ENCODE measurements at places on chromosomes 1 and 21.

DNA sequence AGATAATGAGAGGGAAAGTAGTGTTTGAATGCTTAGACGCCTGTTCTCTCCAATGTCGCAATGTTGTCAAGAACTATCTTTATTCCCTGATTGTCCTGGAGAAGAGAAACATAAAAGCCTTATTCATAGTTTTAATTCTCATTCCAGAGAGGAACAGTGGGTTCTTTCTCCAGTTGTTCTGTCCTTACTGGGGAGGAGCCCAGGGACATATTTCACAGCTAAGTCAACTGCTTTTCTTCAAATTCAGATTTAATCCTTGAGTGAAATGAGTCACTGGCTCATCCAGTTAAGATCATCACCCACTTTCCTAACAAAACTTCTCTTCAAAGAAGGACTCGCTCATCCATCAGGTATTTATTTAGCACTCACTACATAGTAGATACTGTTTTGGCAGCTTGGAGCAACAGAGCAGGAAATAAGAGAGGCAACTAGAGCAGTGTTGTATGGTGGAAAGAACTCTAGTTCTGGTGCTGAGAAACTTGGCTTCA, 365.7 kb upstream of the USP24 start:
- no peak for DNase-seq

GRCh38 chr21:19850157-19850556, 1148.1 kb upstream of the NCAM2 start:
- DNase-seq = no peak

- DNase-seq = no peak
These were observed 81.2 kb upstream of the BARHL2 start for GRCh38 chr1:90798344-90798743.

DNA sequence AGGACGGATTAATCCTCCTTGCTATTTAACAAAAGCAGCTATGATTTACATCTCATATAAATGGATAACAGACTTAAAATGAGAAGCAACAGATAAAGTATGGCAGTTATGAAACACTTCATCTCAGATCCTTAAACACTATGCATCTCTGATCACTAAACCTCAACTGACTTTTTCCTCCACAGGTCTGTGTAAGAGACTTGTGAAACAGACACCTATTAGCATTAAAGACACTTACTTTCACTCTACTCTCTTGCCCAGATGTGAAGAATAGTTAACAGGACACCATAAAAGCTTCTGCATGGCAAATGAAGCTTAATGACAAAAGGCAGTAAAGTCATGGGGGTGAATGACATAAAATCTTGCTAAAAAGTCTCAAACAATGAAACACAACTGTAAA, 6.2 kb downstream of the LIN9 start:
- no peak for DNase-seq

GRCh38 chr1:243851765-243852164, 1.7 kb upstream of the AKT3 start:
- no peak for DNase-seq

GRCh38 chr21:15444118-15444960, 285.4 kb upstream of the USP25 start:
- DNase-seq = no peak

DNA sequence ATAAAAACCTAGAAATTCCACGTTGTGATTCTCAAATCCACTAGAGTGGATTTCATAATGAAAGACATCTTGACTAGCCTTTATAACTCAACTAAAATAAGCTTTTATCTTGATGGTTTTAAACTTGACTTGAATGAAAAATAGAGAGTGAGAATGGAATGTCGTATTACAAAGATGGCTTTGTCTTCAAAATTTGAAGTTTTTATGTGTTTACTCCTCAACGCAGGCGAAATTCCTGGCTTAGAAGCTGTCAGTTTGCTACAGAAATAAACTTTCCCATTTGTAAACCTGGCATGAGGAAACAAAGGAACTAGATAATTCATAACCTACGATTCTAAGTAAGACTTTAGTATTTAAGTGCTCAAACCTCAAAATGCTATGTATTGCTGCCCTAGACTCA, 90.0 kb upstream of the KRTAP19-8 start:
- DNase-seq = no peak

DNA sequence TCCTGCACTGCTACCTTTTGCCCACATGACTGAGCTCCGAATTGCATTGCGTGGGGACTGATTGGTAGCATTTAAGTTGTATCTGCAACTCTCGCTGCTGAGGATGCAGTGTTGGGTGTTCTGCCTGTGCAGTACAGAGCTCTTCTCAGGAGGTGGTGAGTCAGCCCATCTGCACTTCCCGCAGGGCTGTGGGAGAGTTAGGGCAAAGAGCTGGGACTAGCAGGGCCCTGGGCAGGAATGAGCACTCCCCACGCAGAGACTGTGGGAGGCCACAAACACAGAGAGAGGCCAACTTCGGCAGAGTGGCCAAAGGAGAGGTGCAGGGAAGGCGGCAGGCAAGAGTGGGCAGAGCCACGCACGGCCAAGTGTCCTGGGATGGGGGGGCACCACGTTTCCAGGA, 244.7 kb downstream of the SIPA1L2 start:
- DNase-seq = peak; percentile 77

- no peak for DNase-seq
These were observed 22.9 kb downstream of the RRP1 start for GRCh38 chr21:43812139-43812821.

GRCh38 chr21:25911730-25912401, 177.1 kb downstream of the GABPA start:
- DNase-seq = peak; percentile 34

DNA sequence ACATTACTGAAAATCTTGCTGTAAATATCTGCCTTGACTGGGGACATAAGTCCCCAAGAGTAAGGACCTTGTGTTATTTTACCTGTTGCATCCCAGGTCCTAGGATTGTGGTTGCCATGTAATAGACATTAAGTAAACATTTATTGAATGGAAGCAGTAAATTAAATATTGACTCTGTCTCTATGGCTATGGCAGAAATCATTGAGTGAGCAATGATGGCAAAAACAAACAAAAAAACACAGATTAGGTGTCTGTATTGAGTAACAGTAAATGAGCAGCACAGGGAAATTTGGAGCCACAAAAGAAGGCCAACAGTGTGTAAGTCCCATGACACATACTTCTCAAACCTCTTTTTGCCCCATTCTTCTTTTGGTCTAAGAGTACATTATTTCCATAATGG, 240.4 kb downstream of the NFIA start:
- no peak for DNase-seq

- DNase-seq = no peak
These were observed 136.0 kb downstream of the SNX7 start for GRCh38 chr1:98797506-98797905.

GRCh38 chr1:237043846-237044636, 2.1 kb downstream of the RYR2 start:
- no peak for DNase-seq

DNA sequence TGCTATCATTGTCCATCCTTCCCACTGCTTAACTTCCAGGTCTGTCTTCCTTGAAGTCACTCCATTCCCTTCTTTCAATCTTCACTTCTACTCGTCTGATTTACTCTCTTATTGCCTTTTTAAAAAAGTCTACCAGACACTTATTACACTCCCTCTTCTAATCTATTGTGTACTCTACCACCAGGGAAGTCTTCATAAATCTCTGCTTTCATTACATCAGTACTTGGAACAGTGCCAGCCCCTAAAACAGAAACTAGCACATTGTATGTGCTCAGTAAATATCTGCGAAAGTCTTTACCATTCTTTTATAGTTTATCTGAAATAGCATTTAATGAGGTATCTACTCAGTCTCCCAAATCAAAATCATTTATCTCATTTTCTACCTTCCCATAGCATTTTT, 236.4 kb downstream of the USH2A start:
- no peak for DNase-seq

DNA sequence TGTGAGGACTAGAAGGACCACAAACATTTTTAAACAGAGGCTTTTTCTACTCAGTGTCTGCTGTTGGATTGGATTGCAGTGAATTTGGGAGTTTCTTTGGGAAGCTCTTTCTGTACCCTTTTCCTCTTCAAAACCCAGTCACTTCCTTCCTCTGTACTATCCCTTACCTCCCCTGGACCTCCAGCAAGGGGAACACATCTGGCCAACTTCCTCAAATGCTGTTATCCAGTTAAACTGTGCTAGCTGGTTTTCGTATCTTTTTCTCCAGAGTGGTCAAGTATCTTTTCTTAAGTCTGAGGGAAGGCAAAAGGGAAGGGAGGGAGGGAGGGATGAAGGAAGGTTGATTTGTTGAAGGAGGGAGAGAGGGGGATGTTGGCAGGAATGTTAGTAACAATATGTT, 99.2 kb upstream of the TNR start:
- no peak for DNase-seq

GRCh38 chr1:63669151-63669961, 76.1 kb downstream of the PGM1 start:
- no peak for DNase-seq

GRCh38 chr1:89603651-89604413, 29.1 kb upstream of the LRRC8C start:
- no peak for DNase-seq

DNA sequence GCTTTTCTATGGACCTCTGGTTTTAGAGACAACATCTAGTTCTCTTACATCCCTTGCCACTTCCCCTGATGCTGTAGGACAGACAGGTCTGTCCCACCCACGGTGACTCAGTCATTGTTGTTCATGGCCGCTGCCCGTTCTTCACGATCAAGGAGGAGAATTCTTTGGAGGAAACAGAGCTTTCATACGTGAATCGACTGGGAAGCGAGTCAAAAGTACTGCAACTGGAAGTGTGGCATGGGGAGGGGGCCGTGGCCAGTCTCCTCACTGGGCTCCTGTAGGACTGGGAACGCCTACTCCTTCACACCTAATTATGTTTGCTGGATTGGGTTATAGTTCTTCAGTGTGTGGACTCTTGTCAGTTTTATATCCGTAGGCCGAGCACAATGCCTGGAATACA, 4.4 kb upstream of the SLC37A1 start:
- DNase-seq = no peak

- DNase-seq = no peak
These were observed 44.2 kb upstream of the CD55 start for GRCh38 chr1:207277241-207277640.

DNA sequence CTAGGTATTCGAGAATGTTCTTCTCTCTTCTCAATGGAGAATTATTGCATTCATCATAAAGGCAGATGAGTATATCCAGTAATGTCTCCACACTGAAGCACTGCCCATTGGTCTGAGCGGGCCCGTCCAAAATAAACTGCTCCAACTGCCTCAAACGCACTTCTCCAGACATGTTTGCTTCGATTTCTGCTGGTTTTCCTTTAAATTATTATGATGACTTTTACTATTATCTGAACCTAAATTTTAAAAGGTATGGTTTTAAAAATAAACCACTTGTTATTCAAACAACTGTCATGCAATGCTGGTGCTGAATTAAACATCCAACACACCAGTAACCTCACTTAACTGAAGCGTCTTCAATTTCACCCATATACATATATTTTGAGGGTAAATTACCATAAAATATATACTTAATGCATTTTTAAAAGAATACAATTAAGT, 1.3 kb downstream of the CDC42BPA start:
- DNase-seq = no peak

DNA sequence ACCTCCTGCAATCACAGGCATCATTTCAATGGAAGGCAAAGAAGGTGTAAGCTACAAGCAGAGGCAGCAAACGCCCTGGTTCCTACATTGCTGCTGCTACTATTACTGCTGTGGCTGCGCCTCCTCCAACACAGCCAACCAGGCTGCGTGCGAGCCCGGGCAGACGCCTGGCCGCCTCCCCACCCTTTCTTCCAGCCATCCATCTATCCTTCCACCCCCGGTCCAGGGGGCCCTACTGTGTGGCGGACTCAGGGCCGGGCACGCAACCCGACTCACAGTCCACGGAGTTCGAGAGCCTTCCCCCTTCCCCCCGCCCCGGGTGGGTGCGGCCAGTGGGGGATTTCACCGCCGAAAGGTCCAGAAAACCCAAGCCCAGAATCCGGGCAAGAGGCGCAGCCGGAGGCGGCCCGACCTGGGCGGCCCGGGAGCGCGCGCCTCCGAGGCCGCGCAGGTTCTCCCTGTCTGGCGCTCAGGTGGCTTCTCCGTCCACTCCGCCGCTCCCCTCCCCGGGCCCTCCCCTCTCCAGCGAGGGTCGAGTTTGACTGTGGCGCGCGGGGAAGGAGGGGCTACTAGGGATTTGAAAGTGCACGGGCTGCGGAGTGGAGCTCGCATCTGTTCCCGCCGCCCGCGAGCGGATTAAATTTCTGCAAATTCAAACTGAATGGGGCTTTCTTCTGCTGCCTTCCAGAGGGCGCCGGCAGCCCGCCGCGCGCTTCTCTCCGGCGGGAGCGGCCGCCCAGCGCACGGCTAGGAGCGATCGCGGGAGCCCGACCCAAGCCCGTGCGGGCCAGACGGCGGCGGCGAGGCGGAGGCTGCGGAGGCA, at the start of gene HUNK:
TSS of gene HUNK (plus strand) at position 569 of the 823 bp plus-strand sequence. CDS start 655 bp downstream, outside the sequence.
- DNase-seq = peak; percentile 44

GRCh38 chr1:6325482-6325881, 64.6 kb upstream of the GPR153 start:
- no peak for DNase-seq

DNA sequence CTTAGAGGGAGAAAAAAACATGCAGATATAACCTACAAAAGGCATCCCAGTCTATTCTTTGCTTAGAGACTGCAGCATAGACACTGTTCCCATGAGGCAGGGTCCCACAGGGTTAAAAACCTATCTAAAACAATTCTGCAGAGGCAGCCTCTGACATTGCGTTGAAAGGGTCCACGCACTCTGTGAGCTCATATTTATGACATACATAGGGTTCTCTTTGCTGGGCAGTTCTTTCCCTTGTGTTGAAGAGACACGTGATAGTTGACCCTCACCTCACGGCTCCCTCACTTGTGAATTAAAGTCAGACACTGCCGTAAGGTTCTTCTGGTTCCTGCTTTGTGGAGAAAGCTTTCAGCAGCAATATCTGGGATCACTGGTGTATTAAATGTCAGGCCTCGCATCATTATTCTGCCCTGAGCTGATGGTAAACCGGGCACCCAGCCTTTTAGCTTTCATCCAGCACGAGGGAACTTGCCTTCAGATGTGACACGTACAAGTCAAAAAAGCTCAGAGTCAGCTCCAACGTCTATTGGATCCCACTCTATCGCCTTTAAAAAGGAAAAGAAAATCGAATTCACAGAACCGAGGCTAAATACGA, 52.8 kb upstream of the HNRNPU start:
- no peak for DNase-seq

DNA sequence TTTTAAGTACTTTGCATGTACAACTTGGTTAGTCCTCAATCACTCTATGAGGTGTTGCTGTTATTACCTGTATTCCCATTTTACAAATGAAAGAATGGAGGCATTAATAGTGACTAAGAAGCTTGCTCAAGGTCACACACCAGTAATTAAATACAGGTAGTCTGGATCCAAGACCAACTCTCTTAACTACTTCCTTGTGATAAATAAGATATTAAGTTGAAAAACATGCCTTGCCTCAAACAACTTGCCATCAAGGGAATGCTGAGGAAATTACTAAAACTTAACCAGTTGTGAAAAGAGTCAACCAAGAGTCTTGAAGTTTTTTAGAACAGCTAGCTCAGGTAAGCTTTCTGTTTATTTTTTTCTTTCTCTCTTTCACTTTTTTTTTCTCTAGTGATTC, 21.0 kb upstream of the LAMC1 start:
- DNase-seq = no peak

DNA sequence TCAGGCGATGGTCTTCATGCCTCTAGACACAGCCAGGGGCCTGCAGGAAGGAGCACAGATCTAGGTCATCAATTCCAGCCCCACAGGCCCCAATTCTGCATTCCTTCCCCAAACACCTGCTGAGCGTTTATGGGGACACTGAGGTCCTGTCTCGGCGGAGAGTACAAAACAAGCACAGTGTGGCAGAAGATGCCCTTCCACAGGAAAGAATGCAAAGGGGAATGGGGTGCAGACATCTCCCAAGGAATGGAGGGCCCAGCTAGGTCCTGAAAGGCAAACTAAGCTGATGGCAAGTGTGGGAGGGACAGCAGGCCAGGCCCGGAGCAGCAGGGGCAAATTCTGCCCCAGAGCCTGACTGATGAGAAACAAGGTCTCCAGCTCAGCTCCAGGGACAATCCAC, 3.5 kb upstream of the S100A8 start:
- DNase-seq = no peak

Data from posterior cingulate gyrus (tissue), 11 donors.